RPMI8226 (cell line): ENCODE measurements at places on chromosomes 1 and 21.

DNA sequence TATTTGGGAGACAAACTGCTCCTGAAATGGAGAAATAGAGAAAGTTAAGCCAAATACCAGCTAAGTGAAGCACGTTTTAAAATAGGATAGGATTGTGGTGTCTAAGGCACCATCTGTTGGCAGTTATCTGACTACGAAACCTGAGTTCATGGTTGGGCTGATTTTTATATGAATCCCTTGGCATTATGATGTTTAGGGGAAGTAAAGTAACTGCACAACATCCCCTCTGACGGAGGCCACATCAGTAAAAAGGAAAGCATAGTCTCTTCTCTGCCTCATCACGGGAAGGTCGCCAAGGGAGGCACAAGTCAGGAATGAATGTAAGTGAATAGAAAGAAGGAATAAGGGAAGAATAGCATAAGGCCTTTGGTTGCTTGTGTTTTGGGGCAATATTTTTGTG is 128.0 kb downstream of the PRRX1 start:
- DNase-seq: no peak

DNA sequence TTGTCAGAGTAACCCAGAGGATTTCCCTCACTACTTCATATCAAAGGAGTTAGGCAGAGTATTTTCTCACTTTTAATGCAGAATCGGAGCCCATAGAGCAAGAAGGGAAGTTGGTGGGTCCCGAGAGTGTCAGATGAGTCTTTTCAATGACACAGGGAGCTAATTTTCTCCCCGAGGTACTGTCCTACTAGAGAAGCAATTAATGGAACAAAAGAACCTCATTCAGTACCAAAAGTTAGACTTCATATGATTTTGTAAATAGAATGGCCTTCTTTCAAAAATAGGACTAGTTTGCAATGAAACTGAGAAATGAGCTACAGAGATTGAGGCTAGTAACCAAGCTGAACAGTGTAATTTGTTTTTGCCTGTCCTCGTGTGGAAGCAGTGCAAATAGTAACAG is 3.9 kb downstream of the NCAM2 start:
- DNase-seq: no peak

- DNase-seq: no peak
These were observed 1.4 kb downstream of the DSCAM start for GRCh38 chr21:40845441-40845995.

GRCh38 chr1:153342178-153342577 is 6.5 kb downstream of the PGLYRP4 start:
- no peak for DNase-seq

DNA sequence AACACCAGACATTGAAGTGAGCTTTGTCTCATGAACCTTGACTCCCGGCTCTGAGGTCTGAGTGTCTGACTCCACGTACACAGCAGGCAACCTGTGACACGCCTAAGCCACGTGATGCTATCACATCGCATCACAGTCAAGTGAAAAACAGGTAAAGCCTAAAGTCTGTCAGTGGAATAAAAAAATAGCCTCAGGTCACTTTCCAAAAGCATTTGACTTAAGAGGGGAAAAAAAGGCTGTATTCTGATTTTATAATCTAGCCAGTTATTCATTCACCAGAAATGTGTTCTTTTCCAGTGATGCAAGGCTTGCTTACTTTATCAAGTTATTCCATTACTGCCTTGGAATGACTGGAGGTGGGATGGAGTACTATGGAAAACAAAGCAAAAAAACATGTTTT is 163.2 kb upstream of the HMCN1 start:
- DNase-seq: no peak

GRCh38 chr21:40129809-40130208 is 262.6 kb downstream of the PCP4 start:
- no peak for DNase-seq

- peak; percentile 51 for DNase-seq
These were observed 44.1 kb upstream of the RAB4A start for GRCh38 chr1:229226796-229227195.

DNA sequence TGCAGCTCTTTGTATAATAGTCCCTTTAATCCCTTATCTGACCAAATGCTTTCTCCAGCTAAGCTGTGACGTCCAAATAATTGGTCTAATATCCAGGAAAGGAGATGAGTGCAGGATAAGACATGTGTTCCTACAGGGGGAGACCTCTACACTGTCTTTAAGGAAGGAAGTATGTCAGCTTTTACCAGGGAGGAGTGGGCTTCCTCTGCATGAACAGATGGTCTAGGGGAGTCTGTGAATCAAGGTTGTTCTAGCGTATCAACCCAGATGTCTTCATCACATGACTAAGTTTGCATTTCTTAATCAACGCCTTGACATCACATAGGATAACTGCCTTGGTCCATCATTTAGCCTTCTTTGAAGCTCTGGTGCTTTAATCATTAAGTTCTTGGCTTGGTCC is 528.2 kb downstream of the MRPL39 start:
- DNase-seq: no peak

- no peak for DNase-seq
These were observed 89.5 kb upstream of the C1orf21 start for GRCh38 chr1:184297244-184297750.

DNA sequence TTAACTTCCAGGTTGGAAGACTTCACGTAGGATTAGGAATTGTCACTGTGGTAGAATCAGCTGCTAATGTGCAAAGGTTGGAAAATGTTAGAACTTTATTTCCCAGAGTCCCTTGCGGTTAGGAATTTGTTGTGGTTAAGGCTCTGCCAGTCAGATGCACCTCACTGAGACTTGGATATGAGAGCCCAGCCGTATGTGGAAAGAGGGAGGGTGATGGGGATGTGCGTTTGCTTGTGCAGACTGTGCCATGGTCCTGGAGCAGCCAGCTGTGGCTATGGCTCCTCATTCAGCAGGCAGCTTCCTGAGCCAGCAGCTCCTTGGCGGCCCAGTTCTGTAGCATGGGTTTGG is 12.5 kb downstream of the S100A10 start:
- no peak for DNase-seq

- peak; percentile 67 for DNase-seq
These were observed 29.1 kb upstream of the C21orf91 start for GRCh38 chr21:17848228-17848627.

GRCh38 chr1:244273262-244273844 is 178.4 kb downstream of the ADSS2 start:
- no peak for DNase-seq

- no peak for DNase-seq
These were observed 41.7 kb downstream of the RHBG start for GRCh38 chr1:156410740-156411139.

DNA sequence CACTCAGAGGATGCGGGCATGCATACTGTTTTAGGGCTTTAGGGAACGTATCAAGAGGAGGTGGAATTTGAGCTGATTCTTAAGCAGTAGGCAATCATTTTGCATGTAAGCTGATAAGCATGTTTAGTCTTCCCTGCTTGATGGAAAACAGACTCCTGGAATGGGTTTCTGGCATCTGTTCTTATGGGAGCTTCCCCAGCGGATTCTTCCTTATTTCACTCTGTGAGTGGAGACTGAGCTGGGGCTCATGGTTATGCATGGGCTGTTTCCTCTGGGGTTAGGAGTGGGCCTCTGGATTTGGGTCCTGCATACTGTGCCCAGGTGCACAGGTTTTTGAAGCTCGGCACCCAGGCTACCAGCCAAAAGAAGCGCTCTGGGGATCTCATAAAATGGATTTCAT is 93.4 kb downstream of the DIRAS3 start:
- DNase-seq: no peak

- DNase-seq: peak; percentile 74
These were observed 14.3 kb upstream of the PCP4 start for GRCh38 chr21:39852726-39853500.

- no peak for DNase-seq
These were observed 109.2 kb downstream of the CSMD2 start for GRCh38 chr1:34055818-34056217.

DNA sequence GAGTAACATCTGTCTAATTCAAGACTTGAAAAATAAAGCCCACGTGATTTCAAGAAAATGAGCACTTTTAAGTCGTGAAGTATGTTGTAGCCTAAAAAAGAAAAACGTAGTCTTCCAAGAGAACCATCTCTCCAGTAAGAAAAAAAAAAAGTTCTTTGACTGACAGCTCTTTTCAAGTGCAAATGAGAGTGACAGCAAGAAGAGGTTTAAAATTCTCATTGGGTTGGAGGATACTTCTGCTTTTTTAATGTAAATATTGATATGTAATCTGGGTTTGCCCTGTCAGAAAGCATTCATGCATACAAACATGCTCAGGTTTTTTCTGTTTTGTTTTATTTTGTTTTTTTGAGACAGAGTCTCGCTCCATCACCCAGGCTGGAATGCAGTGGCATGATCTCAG is 32.3 kb upstream of the PRDM2 start:
- DNase-seq: no peak

DNA sequence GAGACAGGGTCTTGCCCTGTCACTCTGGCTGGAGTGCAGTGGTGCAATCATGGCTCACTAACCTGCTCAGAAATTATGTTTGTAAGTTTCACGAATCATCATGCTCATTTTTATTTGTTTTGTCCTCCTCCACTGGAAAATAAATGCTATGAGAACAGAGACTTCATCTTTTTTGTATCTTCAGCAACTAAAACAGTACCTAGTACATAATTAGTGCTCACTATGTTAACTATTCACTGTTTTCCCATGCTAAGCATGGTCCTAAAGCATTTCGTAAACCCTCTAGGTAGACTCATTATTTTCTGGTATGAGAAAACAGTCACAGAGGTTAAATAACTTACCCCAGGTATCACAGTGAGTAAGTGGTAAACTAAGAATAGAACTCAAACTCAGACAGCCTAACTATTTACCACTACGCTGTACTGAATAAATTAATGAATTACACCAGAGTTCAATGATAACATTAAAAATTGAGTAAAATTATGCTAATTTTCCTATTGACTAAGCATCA is 118.4 kb downstream of the RERE start:
- DNase-seq: no peak

- peak; percentile 73 for DNase-seq
These were observed 29.1 kb downstream of the CHML start for GRCh38 chr1:241611063-241611462.

GRCh38 chr1:39609618-39610331 is 29.7 kb downstream of the HEYL start:
- peak; percentile 75 for DNase-seq

GRCh38 chr1:8711151-8711550 is 106.3 kb downstream of the RERE start:
- no peak for DNase-seq

GRCh38 chr1:201266774-201267173 is 16.5 kb upstream of the PKP1 start:
- DNase-seq: no peak
